NCI-H2171 treated with DMSO at 0.1 percent for 48 hours (cell line): ENCODE measurements at places on chromosomes 11 and 22.

- no peak for DNase-seq
Measured at GRCh38 chr11:100525635-100526034, 161.5 kb upstream of the ARHGAP42 start.

DNA sequence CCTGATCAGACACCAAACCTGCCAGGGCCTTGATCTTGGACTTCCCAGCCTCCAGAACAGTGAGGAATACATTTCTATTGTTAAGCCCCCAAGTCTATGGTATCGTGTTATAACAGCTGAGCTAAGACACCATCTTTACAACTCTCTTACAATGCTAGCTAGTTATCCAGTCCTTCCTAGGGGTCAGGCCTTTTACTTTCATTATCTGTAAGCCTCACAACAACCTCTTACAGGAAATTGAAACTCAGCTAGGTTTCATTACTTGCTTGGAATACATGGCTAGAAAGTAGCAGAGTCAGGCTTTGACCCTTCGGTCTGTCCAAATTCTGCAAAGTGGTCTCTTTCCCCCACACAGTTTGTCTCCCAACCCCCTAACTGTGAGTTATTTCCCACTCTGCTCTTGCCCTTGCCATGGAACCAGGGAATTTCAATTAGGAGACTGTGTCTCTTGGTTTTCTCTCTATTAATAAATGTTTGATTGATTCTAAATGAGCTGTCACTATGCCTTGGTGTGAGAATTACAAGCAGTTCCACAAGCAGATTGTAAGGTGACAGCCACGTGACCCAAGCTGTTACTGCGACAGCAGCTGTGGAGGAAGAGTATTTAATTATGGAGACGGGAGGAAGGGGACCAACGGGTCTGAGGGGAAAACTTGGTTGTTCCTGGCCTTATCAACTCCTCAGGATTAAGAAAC is 38.4 kb upstream of the CLMP start:
- peak; percentile 1 for DNase-seq

- no peak for DNase-seq
Measured at GRCh38 chr11:106386519-106386918, 309.1 kb downstream of the AASDHPPT start.

- peak; percentile 43 for DNase-seq
Measured at GRCh38 chr11:13465909-13466371, 2.9 kb upstream of the BTBD10 start.

GRCh38 chr22:36743591-36744412 is 32.1 kb downstream of the IFT27 start:
- no peak for DNase-seq

DNA sequence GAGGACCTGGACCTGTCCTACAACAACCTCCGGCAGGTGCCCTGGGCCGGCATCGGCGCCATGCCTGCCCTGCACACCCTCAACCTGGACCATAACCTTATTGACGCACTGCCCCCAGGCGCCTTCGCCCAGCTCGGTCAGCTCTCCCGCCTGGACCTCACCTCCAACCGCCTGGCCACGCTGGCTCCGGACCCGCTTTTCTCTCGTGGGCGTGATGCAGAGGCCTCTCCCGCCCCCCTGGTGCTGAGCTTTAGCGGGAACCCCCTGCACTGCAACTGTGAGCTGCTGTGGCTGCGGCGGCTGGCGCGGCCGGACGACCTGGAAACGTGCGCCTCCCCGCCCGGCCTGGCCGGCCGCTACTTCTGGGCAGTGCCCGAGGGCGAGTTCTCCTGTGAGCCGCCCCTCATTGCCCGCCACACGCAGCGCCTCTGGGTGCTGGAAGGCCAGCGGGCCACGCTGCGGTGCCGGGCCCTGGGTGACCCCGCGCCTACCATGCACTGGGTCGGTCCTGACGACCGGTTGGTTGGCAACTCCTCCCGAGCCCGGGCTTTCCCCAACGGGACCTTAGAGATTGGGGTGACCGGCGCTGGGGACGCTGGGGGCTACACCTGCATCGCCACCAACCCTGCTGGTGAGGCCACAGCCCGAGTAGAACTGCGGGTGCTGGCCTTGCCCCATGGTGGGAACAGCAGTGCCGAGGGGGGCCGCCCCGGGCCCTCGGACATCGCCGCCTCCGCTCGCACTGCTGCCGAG is 1.5 kb downstream of the LRFN4 start:
- no peak for DNase-seq

GRCh38 chr11:96123301-96123700 is 199.4 kb upstream of the MTMR2 start:
- DNase-seq = no peak

GRCh38 chr11:19592842-19593241 is 119.8 kb upstream of the NAV2 start:
- DNase-seq = no peak

DNA sequence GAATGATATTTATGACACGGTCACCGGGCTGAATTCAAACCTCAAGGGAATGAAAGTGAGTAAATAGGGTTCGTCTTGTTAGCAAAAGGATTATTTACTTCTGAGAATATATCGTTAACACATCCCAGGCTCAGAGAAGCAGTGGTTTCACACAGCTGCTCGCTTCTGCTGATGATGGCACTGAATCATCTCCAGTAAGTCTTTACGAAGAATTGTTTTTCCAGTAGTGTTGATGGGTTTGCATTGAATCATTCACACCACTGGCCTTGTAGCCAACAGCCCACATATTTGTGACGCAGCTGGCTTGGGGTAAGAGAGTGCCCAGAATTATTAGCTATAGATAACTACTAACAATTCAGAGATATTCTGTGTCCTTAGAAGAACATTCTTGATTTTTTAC is 236.3 kb downstream of the CADM1 start:
- DNase-seq = no peak

GRCh38 chr11:110053848-110054414 is 39.3 kb upstream of the ZC3H12C start:
- no peak for DNase-seq

- DNase-seq = no peak
Measured at GRCh38 chr11:2697866-2698265, 1.9 kb downstream of the KCNQ1OT1 start.

DNA sequence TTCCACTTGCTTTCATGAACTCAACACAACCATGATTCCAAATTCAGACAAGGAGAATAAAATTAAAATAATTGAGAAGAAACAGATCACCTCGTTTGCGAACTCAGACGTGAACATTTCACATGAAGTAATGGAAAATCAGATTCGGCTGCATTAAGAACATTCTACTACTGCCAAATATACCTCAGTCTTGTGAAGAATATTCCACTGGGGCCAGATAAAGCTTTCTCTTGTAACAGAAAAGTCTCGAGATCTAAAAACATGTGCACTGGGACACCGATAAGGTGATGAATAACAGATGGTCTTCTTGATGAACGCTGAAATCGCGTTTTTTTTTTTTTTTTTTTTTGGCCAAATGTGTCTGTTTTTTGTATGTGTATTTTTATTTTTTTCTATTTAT is 761.1 kb downstream of the BRD1 start:
- peak; percentile 90 for DNase-seq

DNA sequence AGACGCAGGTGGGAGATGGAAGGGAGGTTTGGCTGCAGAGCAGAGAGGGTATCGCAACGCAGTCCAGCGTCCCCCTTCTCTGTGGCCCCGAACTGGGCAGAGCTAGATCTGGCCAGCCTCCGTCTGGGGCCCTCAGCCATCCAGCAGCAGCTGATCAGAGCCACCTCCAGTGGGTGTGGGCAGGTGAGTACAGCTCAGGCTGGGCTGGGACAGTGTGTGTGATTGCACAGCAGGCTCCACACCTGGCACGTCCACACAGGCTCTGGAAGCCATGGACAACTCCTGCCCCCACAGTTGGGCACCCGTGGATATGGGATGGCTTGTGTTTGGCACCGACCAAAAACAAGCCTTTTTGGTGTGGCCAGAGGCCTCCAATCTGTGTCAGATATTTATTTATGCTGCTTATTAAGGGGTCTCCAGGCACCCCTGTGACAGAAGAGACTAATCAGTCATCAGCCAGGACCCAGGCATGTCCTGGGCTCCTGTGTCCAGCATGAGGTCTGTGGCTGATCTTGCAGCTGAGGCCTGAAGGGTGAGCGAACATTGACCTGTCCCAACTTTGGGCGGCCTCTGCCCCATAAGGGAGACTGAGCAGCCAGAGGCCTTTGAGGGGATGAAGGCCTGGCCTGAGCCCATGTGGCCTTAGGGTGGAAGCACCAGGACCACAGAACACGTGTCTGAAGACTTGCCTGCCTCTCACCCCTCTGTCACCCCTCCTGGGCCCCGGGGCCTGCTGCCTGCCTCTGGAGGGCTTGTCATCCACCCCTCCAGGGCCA is 18.6 kb downstream of the POLR3H start:
- no peak for DNase-seq

DNA sequence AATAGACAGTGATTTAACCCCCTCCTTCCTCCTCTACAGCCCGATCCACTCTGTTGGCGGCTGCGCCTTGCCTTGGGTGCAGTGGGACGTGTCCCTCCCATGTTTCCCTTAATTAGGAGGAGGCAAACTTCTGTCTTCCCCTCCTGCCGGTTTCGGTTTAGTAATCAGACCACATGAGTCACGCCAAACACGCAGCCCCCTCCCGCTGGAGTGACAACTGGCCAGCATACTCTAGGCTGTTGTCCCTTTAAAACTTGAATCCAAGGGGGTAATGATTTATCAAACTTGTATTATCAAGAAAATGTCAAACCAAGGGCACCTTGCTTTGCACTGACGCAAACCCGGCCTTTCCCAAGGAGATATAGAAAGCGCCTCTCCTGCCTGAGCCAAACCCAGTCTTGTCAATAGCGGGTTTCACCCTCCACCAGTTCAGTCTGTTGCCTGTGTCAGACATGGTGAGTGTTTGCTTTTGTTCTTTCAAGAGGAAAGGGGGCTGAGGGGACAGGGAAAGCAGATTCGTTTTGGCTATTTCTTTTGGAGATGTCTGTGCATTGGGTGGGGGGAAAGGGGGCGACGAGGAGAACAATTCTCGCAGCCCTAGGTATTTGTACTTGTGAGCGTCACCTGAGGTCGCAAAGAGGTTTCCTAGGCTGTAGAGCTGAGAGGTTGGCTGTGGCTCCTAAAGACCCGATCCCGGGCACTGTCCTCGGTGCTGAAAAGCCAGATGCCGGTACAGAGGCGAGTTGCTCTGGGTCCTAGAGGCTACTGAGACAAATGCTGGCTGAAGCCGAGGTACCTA is at the start of gene SLC6A5:
SLC6A5 (plus strand) TSS at position 388 of the 799 bp plus-strand sequence; CDS start at position 453, 65 bp downstream.
- no peak for DNase-seq

- DNase-seq = no peak
Measured at GRCh38 chr11:132803436-132803835, 728.9 kb downstream of the OPCML start.

DNA sequence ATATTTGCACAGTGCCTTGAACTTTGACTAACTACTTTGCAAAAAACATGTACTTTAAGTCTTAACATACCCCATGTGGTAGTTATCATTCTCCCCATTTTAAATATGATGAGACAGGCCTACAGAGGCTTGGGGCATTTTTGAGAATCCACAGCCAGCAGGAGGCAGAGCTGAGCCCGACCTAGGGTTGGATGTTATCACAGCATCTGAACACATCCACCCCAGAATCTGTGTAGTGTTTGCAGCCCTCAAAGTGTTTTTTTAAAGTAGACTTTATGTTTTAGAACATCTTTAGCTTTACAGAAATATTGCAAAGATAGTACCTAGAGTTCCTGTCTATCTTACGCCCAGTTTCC is 17.6 kb downstream of the OTOG start:
- DNase-seq = no peak

GRCh38 chr11:117670924-117671323 is 126.1 kb downstream of the DSCAML1 start:
- no peak for DNase-seq

GRCh38 chr11:71206186-71206585 is 46.2 kb downstream of the SHANK2 start:
- peak; percentile 85 for DNase-seq

GRCh38 chr22:23000657-23001347 is 69.5 kb upstream of the GNAZ start:
- no peak for DNase-seq

GRCh38 chr22:47990481-47990880 is 1228.0 kb downstream of the TBC1D22A start:
- DNase-seq = peak; percentile 51

GRCh38 chr11:8586184-8586583 is 7.8 kb downstream of the STK33 start:
- DNase-seq = no peak

GRCh38 chr11:36617543-36618362 is 19.7 kb upstream of the RAG2 start:
- no peak for DNase-seq

DNA sequence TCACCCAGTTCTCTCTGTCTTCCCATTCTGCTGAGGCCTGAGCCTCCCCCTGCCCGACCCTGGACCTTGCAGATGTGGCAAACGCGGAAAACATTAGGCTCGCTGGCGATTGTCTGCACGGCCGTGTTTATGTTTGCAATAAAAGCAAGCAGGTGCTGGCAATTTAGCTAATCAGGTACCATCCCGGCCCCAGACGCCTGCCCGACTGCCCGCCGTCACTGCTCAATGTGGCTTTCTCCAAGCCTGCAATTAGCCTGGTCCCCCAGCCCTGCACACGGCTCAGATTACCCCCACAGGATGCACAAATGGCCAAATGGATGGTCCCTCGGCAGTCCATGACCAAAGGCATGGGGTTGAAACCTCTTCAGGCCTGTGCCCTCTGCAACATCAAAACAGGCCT is 259.7 kb downstream of the MN1 start:
- no peak for DNase-seq

GRCh38 chr11:118884875-118885274 is 1.2 kb downstream of the CXCR5 start:
- no peak for DNase-seq

GRCh38 chr22:19686946-19687345 is 27.4 kb upstream of the SEPTIN5 start:
- DNase-seq = no peak

DNA sequence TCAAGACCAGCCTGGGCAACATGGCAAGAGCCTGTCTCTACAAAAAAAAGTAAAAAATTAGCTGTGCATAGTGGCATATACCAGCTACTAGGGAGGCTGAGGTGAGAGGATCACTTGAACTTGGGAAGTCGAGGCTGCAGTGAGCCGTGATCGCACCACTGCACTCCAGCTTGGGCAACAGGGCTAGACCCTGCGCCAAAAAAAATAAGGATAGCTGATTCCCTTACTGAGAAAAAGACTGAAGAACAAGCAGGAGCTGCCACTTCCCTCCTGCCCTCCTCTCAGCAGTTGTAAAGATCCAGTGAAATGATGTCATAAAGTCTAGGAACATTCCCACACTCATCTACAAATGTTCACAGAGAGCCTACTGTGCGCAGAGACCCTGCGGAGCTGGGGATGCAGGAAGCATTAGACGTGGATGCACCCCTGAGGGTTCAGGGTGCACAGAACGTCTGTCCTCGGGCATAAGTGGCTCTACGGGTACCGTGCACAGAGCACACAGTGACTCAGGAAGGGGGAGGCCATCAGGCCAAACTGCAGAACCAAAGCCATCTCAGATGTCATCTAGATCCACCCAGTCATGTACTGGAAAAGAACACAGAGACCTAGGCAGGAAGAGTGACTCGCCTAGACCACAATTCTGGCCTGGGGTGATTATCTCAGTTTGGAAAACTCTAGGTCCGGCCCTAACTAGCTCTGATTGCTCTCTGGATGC is 11.7 kb downstream of the SEC14L2 start:
- no peak for DNase-seq

DNA sequence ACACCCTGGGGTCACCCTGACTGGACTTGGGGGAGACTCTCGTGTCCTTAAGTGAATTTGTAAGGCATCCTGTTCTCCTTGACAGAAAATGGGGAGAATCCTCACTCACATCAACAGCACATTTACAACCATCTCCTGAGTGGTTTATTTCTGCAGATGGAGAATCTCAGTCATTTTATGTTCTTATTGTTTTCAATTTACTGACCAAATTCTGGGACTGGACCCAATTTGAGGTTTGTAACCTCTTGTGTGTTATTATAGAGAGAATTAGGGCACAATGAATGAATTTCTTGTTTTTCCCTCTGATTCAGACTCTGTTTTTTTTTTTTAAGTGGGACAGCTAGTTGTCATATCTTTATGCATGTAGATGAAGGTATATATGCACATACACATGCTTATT is 104.9 kb downstream of the ADAMTS15 start:
- DNase-seq = no peak
